Activated T-helper 1 cell treated with anti-CD3 and anti-CD28 coated beads, Interleukin-12 subunit alpha, Interleukin-12 subunit beta, Interleukin-2, Interleukin-4 antibody, amounts not matched to agents 30 ng/mL and 10 ng/mL and 1 ng/mL, durations not matched to agents 14 hours and 24 hours and 36 hours (primary cell): ENCODE measurements at places on chromosomes 16 and 17.

- peaks cover 18% of the 10 kb centered on the region for H3K4me1 ChIP-seq
- no peak for DNase-seq
- H3K36me3 ChIP-seq, result peaks cover 32% of the 10 kb centered on the region
- H3K4me3 ChIP-seq, result no peak overlapping the region
These were observed 27.8 kb downstream of the PAFAH1B1 start for GRCh38 chr17:2621241-2621640.

GRCh38 chr17:66949501-66949900, 15.0 kb upstream of the CACNG4 start:
- H3K4me1 ChIP-seq, result no peaks in the 10 kb centered on the region
- no peak overlapping the region for H3K27ac ChIP-seq
- peaks cover 34% of the 10 kb centered on the region for H3K27me3 ChIP-seq
- DNase-seq, result no peak
- H3K36me3 ChIP-seq, result no peaks in the 10 kb centered on the region

- no peak for DNase-seq
- H3K4me1 ChIP-seq, result no peaks in the 10 kb centered on the region
- H3K36me3 ChIP-seq, result peaks cover 8% of the 10 kb centered on the region
- H3K27me3 ChIP-seq, result no peaks in the 10 kb centered on the region
- H3K4me3 ChIP-seq, result peak overlapping the region; percentile 86
These were observed 684 bp upstream of the NUDT16L1 start for GRCh38 chr16:4692460-4693295.

DNA sequence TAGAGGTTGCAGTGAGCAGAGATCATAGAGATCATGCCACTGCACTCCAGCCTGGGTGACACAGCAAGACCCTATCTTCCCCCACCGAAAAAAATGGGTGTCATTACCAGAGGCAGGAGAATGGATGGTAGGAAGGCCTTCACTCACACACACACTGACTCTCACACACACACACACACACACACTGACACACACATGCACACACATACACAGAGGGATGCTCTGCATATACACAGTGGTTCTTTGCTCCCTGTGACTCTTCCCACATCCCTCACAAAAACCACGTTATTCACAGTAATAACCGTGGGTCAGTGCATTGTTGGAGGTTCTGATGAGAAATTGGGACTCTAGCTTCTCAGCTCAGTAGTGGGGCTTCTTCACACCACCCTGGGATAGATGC, 300.2 kb upstream of the N4BP1 start:
- no peak for DNase-seq
- no peaks in the 10 kb centered on the region for H3K4me1 ChIP-seq
- H3K27ac ChIP-seq, result no peak overlapping the region
- no peaks in the 10 kb centered on the region for H3K36me3 ChIP-seq

DNA sequence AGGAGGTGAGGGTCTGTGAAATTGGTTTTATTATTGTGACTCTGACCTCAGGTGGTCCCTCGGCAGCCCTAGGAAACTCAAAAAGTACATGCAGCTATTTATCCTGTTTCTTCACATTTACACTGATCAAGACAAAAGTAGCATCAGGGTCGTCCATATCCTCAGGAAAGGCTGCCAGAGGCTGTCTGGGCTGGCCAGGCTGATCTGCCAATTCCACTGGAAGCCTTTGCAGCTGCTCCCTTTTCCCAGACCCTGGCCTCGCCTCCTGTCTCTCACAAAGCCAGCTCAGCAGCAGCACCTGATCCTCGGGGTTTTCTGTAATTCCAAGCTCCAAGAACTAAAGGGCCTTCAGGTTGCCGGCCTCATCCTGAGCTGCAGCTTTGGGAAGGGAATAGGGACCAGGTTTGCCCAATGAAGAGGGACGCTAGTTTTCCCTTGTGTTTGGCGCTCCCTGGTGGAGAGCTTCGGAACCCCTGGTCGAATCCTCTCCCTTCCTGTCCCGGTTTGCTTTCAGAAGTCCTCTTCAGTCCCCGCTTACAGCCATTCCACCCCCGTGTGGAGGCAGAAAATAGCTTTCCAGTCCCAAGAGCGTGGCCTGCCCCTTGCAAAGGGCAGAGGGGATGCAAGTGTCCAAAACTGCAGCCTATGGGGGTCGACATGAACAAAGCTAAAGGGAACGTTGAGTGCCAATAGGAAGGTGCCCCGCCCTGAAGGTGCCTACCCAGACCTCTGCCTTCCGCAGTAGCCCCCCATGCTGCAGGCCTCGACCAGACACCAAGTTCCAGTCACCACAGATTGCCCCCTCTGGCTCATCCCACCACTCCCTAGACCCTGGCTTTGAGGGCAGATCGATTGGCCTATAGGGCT, 13.4 kb downstream of the MFSD6L start:
- peaks cover 9% of the 10 kb centered on the region for H3K27me3 ChIP-seq
- H3K4me3 ChIP-seq, result no peak overlapping the region
- H3K27ac ChIP-seq, result no peak overlapping the region
- no peaks in the 10 kb centered on the region for H3K4me1 ChIP-seq

DNA sequence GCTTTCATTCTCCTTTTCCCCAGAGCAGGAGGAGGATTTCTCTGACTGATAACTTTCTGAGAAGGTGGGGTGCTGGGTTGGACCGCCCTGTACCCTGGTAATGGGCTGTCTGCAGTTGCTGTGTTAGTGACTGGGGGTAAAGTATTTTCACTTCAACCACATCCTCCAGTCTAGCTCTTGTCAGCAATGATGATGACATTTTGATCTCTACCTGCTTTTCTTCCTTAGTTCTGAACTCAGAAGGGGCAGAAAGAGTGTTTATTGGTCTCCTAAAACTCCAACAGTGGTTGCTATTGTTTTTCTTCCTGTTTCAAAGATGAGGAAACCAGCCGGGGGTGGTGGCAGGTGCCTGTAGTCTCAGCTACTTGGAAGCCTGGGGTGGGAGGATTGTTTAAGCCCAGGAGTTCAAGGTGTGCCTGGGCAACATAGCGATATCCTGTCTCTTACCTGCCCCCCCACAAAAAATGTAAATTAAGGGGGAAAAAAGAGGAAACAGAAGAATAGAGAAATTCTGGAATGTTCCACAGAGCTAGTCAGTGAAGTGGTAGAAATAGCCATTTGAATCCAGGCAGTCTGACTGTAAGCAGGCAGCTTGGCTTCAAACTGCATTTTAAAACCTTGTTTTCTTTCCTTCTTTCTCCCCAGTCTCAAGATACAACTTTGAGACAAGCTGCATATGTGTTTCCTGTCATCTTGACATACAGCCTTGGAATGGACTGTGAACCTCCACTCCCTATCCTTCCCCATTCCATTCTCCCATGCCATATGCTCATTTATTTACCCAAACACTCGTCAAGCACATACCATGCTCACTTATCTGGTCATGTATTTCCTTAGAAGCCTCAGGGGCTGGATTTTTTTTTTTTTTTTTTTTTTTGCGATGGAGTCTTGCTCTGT, 3.3 kb upstream of the N4BP1 start:
- peaks cover 69% of the 10 kb centered on the region for H3K4me1 ChIP-seq
- peak overlapping the region; percentile 68 for H3K4me3 ChIP-seq
- no peaks in the 10 kb centered on the region for H3K27me3 ChIP-seq
- DNase-seq, result peak; percentile 64
- H3K27ac ChIP-seq, result peak overlapping the region; percentile 93
- peaks cover 5% of the 10 kb centered on the region for H3K36me3 ChIP-seq
